ENCODE measurements at places on chromosomes 6 and 20. TPM values are rescaled to one million over a fixed set of nuclear protein-coding genes. Genes with fewer than 3 reads are reported as not detected.

GRCh38 chr6:43520097-43520496, 3.2 kb downstream of the POLR1C start:
- no peak for DNase-seq

DNA sequence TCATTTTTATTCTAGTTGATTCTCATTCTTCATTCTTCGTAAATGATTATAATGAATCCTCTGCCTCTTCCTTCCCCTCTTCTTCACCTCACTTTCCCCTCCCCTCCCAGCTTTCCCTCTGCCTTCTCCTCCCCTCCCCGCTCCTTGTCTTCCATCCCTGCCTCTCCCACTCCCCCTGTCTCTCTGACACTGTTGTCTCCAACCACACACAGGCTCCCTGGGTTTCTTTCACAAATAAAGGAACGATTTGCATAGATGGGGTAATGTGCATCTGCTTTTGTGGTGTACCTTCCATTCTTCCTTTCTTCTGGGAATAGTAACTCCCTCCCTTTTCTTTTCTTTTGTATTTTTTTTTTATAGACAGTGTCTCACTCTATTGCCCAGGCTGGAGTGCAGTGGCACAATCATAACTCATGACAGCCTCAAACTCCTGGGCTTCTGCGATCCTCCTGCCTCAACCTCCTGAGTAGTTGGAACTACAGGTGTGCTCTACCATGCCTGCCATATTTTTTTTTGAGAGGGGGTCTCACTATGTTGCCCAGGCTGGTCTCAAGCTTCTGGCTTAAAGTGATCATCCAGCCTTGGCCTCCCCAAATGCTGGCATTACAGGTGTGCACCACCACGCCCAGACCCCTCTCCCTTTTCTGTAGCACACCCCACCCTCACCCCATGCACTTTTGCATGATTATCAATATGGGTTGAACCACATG, 318.6 kb downstream of the PRKN start:
- DNase-seq, result no peak

DNA sequence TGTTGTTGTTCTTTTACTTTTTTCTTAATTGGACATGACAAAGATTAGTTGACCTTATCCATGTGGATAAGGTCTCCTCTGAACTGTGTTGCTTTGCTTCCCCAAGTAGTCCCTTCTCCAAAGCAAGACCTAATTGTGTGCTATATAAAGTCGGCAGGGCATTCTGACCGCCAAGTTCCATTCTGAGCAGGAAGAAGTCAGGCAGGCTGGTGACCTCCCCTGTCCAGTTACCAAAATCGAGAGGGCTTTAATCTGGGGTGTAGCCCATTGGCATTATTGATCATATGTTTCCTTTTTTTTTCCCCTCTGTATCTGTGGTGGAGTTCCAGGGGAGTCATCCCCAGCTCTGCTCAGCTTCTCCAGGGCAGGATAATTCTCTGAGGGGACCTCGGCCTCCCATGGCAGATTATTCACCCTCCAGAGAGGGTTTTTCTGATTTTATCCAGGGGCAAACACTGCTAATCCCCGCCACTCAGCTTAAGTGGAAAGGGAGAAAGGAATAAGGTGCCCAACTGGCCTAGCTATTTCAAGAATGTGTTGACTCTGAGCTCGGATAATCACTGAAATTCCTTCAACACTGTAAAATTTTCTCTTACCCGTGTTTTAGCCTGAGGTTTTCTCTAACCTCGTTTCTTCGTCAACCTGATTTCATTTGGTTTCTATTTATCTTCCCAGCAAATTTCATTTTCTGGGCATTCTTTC, 71.8 kb upstream of the L3MBTL3 start:
- DNase-seq, result no peak

DNA sequence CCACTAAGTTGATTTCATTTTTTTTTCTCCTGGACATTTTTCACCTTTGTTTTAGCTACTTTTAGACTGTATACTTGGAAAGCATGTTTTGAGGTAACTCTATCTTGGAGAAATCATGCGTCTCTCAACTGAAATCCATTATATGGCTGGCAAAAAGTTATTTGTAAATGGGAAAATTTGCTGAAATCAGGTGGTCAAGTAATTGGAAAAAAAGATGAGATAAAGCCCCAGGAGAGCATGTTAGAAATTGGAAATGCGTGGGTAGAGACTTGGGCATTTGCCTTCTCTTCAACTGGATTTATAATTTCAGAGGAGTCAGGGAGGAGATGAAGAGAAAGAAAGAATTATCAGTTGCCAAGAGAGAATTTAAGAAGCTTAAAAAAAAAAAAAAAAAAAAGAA, 217.1 kb upstream of the MAP3K7 start:
- DNase-seq, result no peak

- no peak for DNase-seq
Measured at GRCh38 chr20:38579921-38580320, 1.1 kb upstream of the ADIG start.

DNA sequence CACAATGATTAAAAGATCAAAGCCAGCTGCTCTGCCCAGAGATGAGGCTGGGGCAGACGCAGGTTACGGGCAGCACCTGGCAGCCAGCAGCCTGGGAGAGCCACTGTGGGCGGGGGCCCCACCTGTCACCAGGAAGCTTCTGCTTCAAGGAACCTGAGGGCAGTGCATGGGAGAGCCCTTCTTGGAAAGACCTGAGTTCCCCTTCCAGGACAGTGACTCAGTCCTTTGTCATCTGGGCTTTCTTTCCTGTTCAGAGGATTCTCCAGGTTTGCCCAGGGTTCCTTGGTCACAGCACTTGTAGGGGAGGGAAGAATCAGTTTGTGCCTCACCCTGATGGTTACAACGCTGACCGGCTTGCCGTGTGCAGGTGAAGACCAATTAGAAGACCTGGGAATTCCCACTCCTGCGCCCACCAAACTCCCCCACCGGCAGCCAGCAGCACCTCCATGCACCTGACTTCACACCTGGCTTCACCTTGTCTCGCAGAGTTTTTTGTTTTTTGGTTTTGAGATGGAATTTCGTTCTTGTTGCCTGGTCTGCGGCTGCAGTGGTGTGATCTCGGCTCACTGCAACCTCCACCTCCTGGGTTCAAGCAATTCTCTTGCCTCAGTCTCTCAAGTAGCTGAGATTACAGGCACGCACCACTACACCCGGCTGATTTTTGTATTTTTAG, 2.0 kb downstream of the ZBP1 start:
- DNase-seq, result peak; percentile 56

DNA sequence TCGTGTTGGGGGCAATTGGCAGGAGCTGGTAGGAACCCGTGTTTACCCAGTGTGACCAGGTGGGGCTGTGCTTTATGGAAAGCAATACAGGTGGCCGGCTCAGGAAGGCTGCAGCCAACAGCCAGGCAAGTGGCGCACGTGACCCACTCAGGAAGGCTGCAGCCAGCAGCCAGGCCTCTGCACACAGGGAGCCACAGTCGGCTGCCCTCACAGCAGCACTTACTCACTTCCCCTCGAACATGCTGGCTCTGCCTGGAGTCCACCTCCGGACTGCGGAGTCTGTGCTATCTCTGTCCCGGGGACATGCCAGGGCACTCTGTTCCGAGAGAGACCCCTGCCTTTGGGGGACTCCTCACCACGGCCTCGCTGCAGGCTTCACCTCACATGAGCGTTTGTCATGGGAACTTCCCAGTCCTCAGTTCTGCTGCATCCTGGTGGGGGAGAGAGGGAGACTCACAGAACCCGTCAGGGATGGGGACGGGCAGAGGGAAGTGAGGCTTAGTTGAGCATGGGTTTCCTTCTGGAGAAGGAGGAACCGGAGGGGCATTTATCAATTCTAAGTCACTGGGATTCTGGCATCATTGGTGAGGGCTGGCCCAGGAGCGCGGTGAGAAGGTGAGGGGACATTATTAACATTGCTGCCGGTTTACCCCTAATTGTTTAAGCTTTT, 76.8 kb downstream of the TTLL2 start:
- peak; percentile 19 for DNase-seq

ZNF451 gene
- total RNA-seq, result 41.9 TPM

BTN1A1 gene
- total RNA-seq, result not detected

HLA-DPA1 gene
- 13.8 TPM for total RNA-seq

All from Daoy (cell line).